Inflammatory macrophage (primary cell): ENCODE measurements at places on chromosomes 4 and X.

DNA sequence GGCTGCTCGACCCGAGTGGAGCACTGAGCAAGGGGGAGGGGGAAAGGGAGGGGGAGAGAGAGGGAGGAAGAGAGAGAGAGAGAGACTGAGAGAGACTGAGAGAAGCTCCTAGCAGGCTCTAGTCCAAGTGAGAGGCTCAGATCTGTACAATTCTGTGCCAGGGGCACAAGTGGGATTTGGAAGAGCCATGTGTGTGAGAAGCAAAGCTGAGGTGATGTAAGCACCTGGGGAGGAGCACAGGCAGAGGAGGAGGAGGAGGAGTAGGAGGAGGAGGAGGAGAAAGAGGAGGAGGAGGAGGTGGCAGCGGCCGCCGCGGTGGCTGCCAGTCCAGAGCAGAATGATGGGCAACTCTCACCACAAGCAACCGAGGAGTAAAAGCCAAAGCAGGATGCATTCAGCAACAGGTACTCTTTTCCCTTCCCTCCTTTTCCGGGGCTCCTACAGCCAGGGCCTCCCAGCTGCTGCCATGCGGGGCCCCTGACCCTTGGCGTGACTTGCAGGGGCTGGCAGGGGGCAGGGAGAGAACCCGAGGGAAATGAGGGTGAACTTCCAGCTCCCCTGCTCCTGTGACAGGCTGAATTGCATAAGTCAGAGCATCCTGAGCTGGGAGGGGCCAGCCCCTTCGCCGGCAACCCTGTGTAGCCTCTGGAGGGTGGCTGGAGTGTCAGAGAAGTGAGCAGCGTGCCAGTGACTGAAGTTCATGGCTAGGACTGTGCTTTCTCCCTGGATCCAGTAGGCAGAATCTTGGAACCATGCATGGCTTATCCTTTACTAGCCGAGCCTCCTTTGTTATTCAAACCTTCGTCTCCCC is 62.2 kb downstream of the RTL5 start:
- DNase-seq: no peak

DNA sequence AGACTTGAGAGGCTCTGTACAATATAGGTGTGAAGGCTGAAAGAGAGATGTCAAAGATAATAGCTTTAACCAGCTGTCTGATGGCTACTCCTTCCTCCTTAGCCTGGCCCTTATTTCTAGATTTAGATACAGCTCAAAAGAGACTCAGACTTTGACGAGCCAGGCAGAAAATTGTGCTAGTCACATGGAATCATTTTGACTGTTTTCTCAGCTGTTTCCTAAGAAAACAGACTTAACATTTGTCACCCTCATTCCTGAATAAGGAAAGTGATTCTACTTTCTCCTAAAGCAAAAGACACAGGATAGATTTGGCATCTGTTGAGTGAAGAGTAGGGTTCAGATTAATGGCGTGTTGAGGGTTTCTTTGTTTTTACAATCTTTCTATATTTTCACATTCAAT is 340.7 kb downstream of the DHX15 start:
- no peak for DNase-seq

DNA sequence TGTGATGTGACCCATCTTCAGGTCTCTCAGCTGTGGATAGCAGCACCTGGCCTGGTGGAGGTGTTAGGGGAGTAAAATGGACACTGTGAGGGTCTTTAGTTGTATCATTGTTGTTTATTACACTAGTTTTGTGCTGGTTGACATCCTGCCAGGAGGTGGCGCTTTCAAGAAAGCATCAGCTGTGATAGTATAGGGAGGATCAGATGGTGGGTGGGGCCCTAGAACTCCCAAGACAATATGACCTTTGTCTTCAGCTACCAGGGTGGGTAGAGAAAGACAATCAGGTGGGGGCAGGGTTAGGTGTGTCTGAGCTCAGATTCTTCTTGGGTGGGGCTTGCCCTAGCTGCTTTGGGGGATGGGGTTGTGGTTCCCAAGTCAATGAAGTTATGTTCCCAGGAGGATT is 162.8 kb downstream of the PPP1R2C start:
- DNase-seq: peak; percentile 0

GRCh38 chr4:165293061-165293460 is 34.4 kb upstream of the MSMO1 start:
- no peak for DNase-seq

DNA sequence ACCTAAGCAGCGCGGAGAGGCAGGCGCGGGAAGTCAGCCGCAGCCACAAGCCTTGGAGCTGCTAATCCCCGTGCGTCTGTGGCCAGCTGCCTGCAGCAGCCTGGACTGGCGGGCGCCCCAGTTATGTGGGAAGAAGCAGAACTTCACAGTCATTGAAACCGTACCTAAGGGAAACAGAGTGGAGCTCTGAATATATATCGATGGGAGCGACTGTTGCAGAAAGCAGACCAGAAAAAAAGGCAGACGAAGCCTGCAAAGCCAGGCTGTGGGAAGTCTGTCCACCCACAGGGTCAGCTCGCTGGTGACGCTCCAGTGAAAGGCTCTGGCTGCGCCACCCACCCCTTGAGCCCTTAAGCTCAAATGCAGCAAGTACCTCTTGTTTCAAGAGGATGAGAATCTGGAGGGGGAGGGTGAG is 24.7 kb downstream of the KCNE5 start:
- DNase-seq: peak; percentile 11

GRCh38 chr4:178316211-178316610 is 874.0 kb upstream of the AGA start:
- no peak for DNase-seq

GRCh38 chrX:134459683-134460004 is 321 bp upstream of the HPRT1 start:
- DNase-seq: no peak

DNA sequence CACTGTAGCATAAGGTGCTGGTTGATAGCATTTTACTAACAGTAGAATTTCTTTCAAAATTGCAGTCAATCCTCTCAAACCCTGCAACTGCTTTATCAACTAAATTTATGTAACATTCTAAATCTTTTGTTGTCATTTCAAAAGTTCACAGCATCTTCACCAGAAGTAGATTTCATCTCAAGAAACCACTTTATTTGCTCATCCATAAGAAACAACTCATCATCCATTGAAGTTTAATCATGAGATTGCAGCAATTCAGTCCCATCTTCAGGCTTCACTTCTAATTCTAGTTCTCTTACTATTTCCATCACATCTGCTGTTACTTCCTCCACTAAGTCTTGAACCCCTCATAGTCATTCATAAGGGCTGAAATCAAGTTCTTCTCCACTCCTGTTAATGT is 21.7 kb downstream of the LAMTOR3 start:
- no peak for DNase-seq

DNA sequence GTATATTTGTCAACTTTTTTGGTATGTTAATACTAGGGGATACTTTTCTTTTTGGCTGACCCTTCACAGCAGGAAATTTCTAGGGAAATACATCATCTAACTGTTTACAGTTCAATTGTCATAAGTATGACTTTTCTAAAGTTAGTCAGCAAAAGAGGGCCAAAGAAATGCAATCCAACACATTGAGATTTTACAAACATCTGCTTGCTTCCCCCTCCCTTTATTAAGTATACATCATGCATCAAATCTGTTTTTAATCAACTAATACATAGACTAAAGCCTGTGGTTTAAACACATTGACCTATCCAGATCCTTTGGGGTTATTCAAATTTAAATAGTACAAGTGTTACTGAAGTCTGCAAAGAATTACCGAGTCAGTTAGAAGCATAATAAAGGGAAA is 93.9 kb downstream of the MID1 start:
- no peak for DNase-seq

GRCh38 chrX:22095286-22095685 is 63.2 kb downstream of the PHEX start:
- DNase-seq: no peak

GRCh38 chr4:87499403-87500091 is 29.6 kb downstream of the SPARCL1 start:
- no peak for DNase-seq

- peak; percentile 58 for DNase-seq
Measured at GRCh38 chr4:25938787-25939186, 24.8 kb downstream of the SMIM20 start.

DNA sequence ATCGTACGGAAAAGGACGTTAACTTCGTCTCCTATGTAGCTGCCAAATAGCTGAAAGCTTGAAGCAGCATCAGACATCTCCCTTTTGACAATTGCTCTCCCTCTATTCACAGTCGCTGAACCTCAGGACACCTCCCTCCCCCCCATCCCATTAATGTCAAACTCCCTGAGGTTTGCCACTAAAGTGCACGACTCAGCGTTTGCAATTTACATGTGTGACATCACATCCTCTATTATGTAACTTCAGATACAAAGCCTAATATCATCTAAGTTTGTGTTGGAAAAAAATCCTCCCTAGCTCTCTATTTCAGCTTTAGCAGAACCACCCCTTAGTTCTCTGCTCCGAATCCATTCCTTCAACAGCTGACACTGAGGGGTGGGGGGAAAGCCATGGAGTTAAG is 5.5 kb upstream of the NR3C2 start:
- DNase-seq: peak; percentile 8

- DNase-seq: no peak
Measured at GRCh38 chrX:69178592-69178991, 13.3 kb upstream of the PJA1 start.

- peak; percentile 24 for DNase-seq
Measured at GRCh38 chr4:81040012-81040659, 9.6 kb downstream of the BMP3 start.
